Prostate gland (tissue), 2 donors: ENCODE measurements at places on chromosomes 1 and 21. TPM values are rescaled to one million over a fixed set of nuclear protein-coding genes. Genes with fewer than 3 reads are reported as not detected.

DNA sequence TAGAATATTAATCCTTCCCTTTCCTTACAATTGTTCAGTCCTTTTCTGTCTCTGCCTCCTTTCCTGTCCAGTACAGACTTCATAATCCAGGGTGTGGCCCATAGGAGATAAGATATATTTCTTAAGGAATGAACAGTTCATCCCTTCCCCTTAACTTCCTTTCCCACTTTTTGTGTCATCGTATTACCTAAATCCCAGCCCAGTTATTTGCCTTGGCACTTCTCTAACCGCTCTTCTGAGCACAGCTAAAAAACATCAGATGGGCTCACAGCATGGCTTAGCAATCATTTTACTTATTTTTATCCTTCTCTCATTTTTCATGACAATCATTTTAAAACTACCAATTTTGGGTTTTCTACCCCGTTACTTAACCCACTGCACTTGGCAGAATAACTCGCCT lies 39.6 kb downstream of the F3 start:
- no peak for DNase-seq

The POU3F1 gene
- 3.4 TPM for total RNA-seq

The PARS2 gene
- total RNA-seq = 12.2 TPM

The SLFNL1 gene
- 5.8 TPM for total RNA-seq

GRCh38 chr1:29099286-29099685 lies 24.4 kb downstream of the TMEM200B start:
- DNase-seq = no peak

GRCh38 chr1:54708385-54708784 lies 7.3 kb upstream of the TTC4 start:
- DNase-seq = no peak

GRCh38 chr1:247332623-247333361 lies 1.1 kb upstream of the ZNF496 start:
- peak; percentile 48 for DNase-seq

DNA sequence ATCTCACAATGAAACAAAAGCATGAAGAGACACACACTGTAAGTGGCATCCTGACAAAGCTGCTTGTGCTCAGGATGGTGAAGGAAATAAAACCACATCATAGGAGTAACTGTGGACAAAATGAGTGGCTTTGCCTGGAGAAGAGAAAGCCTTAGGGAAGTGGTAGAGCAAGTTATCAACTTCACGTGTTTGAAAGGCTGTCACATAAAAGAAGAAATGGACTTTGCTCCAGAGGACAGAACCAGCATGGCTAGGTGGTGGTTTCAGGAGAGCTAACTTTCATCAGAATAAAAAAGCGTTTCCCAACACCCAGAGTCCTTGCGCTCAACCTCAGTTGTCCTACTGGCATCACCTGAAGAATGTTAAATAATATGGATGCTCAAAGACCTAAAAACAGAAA lies 139.9 kb downstream of the SETD4 start:
- no peak for DNase-seq

- peak; percentile 42 for DNase-seq
Observed at GRCh38 chr1:42456754-42457089, 379 bp downstream of the PPCS start.

The BOLA1 gene
- total RNA-seq = 37.8 TPM

GRCh38 chr1:181094416-181095212 lies 6.1 kb downstream of the IER5 start:
- DNase-seq = no peak

GRCh38 chr1:154467434-154468102 lies 34.5 kb upstream of the TDRD10 start:
- DNase-seq = no peak

DNA sequence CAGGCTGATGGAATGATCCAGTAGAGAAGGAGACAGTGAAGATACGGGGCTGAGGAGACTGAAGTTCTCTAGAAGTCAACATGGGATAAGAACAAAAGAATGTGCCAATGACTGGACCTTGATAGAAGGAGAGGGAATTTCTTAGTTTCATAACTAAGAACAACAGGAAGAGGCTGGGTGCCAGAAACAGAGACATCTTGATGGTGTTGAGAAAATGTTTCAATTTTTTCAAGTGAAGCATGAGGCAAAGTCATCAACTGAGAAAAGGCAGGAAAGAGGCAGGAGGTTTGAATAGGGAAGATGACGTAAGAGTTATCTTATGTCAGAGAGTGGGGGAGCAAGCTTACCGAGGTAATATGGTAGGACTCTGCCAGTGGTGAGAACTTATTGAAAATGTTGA lies 80.1 kb downstream of the SPAG17 start:
- DNase-seq = no peak

- DNase-seq = no peak
Observed at GRCh38 chr1:162485236-162485635, 12.4 kb upstream of the UHMK1 start.

The S100A2 gene
- 14.1 TPM for total RNA-seq

GRCh38 chr1:192601143-192601542 lies 25.6 kb downstream of the RGS1 start:
- no peak for DNase-seq

GRCh38 chr1:160032165-160032820 lies 503 bp upstream of the PIGM start:
- no peak for DNase-seq

The PBX1 gene
- total RNA-seq = 50.2 TPM

The PRCC gene
- 33.0 TPM for total RNA-seq

DNA sequence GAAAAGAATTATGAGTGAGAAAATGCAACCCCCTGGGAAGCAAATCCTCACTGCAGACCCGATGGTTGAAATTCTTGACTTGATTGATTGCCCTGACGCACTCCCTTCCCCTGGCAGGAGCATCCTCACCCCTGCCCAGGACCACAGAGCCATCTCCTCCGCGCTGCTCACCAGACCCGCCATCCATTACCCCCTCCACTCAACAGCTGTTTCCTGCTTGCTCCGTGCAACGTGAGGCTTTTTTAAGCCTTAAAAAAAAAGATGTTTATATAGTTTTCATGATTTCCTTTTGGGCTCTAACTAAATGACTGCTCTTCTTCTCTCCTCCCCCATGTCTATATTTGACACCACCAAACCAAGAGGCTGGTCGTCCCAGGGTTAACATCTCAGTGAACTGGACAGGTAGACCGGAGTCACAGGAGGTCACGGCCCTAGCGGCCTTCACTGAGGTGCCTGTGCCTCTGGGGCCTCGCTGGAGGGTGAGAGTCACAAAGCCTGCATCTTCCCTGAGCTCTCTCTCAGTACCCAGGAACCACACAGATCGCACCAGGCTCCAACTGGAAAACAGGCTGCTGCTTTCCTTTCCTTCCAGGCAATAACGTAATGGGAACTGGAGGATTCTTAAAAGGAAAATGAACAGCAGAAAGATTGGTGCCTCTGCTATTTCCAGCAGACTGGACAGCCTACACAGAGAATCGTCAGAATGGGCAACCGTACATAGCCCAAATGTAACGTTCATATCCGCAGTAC lies 49.8 kb downstream of the ZBTB18 start:
- DNase-seq = no peak

GRCh38 chr1:201262963-201263608 lies 20.2 kb upstream of the PKP1 start:
- peak; percentile 0 for DNase-seq

GRCh38 chr1:21292984-21293536 lies 2.8 kb upstream of the ECE1 start:
- no peak for DNase-seq

DNA sequence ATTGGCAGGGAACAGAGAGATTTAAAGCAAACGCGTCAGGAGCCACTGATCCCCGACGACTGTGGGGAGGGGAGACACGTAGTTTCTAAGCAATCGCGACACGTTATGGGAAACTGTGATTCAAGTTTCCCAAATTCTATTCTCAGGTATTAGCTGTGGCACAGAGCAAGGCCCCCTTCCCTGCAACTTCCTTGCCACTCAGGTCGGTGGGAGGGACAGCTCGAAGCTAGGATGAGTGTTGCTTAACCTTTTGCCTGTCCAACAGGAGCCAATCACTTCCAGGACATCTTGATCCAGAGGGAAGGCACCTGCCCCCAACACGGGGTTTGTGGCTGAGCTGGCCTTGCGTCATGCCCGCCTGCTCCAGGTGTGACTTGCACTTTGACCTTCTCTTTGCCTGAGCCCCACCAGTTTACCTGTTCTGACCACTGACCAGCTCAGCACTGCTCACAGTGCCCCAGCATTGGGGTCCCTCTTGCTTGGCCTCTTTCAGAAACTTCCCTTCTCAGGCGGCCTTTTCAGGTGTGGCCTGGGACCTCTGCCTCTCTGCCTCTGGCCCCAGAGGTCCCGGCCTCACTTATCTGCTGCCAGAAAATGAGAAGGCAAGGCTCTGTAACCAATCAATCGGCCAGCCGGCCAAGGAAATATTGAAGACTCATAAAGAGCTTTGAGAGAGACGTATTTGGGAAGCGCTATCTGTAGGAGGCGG lies 24.6 kb downstream of the TEX35 start:
- no peak for DNase-seq
